ENCODE measurements at places on chromosomes 12 and 14.

- DNase-seq: no peak
Observed at GRCh38 chr14:23074906-23075305, 17.6 kb upstream of the CDH24 start.

- DNase-seq: no peak
Observed at GRCh38 chr12:101828463-101829196, 2.1 kb downstream of the GNPTAB start.

DNA sequence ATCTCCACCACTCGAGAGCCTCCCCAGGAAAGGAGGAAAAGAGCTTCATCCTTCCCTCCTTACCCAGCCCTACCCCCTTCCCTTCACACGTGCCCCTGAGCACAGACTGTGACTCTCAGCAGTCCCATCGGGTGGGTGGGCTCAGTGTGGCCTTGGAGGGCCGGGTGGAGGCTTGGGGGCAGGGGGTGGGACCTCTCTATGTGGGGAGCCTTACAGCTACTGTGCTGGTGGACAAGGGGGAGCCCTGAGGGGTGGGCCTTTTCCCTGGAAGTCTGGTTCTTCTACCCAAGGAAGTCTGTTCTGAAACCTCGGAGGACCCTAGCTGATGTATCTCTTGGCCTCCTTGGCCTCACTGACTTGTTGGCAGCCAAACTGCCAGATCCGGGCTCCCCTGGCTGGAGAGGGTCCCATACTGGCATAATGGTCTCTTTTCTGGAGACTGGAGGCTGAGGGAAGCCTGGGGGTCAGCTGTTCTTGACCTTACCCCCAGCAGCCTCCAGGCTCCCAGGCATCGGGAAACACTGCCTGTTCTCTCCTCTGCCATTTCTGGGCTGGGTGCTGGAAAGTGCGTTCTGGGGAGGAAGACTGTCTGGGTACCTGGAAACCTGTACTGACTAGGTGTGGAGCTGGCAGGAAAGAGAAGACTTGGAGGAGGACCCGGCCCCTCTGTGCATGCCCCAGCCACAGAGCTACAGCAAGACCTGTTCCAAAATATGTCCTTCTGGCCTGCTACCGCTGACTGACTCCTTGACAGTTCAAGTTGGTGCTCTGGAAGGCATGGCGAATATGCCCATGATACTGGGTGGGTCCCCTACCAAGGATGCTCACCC is 7.6 kb downstream of the VASH1 start:
- DNase-seq: no peak

DNA sequence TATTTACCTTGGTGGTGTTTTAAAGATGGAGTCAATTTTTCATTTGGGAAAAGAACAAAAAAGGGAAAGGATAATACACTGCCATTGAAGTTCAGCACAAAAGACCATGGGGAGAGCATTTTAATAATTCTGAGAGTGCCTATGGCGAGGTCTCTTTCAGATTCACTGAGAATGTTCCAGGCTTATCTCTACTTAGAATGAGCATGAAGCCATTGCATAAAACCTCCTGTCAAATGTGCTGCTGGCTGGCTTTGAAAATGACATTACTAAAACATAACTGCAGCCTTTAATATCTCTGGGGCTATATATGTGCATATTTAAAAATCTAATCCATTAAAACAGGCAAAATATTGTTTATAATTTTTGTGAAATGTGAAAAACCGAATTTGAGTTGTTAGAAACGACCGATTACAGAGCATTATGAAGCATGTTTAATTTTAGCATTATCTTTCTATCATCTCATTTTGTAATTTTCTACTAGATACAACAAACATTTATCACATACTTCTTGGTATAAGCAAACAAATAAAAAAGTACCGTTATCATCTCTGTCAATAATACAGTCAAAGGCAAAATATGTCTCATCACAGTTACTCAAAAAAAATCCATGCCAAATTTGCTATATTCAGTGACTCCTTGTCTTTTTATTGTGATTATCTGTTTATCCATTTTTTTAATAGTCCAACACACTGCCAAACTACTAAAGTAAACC is 45.7 kb upstream of the YARS2 start:
- DNase-seq: no peak

DNA sequence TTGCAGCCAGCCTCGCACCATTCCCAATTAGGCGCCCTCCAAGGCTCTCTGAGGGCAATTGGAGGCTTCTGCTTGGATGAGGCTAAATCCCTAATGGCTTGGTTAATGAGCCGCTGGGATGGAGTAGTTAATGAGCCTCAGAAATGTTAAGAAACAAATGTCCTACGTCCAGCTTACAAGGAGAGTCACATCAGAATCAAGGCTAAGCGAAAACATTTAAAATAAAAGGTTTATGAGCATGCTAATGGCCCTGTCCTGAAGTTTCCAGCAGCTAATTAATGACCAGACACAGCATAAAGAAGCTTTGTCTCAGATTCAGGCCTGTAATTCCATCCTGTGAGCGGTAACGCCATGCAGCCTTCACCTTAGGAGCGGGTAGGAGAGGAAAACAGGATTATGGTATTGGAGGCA is 200.7 kb upstream of the BCL2L14 start:
- no peak for DNase-seq

GRCh38 chr12:49130151-49131050 is 794 bp downstream of the TUBA1B start:
- DNase-seq: peak; percentile 89

- DNase-seq: no peak
Observed at GRCh38 chr12:25500651-25501050, 52.4 kb downstream of the LMNTD1 start.

Data from nephron progenitor cell (in vitro differentiated cells).